CD4-positive, alpha-beta memory T cell (primary cell): ENCODE measurements at places on chromosomes 4 and X.

DNA sequence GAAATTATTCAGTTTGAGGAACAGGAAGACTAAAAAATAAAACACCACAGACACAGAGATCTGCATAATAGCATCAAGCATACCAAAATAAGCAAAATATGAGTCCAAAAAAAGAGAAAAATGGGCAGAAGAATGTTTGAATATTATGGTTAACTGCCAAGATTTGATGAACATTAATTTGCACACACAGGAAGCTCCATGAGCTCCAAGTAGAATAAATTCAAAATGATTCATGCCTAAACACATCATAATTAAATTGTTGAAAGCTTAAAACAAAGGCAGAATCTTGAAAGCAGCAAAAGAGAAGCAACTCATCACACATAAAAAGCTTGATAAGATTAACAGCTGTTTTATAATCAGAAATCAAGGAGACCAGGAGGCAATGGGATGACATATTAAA is 156.6 kb upstream of the ARSJ start:
- no peak overlapping the region for H3K27ac ChIP-seq
- H3K36me3 ChIP-seq, result no peaks in the 10 kb centered on the region
- DNase-seq, result no peak
- H3K4me3 ChIP-seq, result no peak overlapping the region

GRCh38 chrX:42070866-42071265 is 147.5 kb upstream of the CASK start:
- H3K27me3 ChIP-seq, result no peaks in the 10 kb centered on the region
- no peaks in the 10 kb centered on the region for H3K36me3 ChIP-seq
- H3K4me3 ChIP-seq, result no peak overlapping the region

DNA sequence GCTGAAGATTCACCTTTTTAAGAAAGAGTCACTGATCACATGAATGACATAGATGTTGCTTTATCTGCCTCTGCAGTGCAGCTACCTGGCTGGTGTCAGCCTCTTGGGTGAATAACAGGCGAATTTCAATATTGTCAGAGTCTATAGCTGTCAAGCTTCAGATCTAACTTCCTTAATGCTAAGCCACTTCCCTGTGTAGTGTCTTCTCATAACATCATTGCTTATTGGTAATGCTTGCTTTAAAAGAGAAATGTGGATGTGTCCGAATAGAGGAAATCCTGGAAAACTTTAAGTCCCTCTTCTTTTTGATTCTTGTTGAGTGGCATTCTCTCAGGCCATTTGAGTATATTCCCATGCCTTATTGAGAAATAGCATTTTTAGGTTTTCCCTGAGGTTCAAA is 7.3 kb upstream of the IGFBP7 start:
- no peaks in the 10 kb centered on the region for H3K27me3 ChIP-seq
- no peaks in the 10 kb centered on the region for H3K4me1 ChIP-seq
- H3K36me3 ChIP-seq, result no peaks in the 10 kb centered on the region
- no peak for DNase-seq
- H3K4me3 ChIP-seq, result no peak overlapping the region

DNA sequence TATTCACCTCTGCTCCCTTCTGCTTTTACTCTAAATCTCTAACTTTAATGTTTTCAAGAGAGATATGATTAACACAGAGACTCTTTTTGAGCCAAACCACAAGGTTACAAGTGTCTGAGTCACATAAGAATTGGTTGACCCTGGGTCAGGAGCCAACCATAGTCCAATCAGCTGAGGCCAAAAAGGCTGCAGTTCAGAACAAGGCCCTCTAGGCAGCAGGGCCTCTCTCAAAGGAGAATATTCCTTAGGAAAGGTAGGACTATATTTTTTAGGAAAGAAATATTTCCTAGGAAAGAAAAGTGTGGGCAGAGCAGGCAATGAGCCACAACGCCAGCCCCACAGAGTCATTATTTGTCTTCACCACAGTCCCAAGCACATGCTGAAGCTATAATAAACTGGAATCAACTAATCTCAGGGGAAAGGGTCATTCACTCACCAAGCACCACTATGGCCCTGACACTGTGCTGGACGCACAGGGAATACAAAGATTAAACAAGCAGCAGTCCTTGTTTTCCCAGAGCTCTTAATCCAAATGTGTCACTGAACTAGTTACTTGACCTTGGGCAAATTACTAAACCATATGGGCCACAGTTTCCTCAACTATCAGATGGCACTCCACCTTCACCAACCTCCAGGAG is 2.2 kb downstream of the ATP8A1 start:
- H3K4me3 ChIP-seq, result peak overlapping the region; percentile 90
- H3K27ac ChIP-seq, result no peak overlapping the region
- no peaks in the 10 kb centered on the region for H3K27me3 ChIP-seq
- H3K36me3 ChIP-seq, result no peaks in the 10 kb centered on the region

- H3K4me3 ChIP-seq, result no peak overlapping the region
- H3K4me1 ChIP-seq, result no peaks in the 10 kb centered on the region
- H3K36me3 ChIP-seq, result no peaks in the 10 kb centered on the region
Measured at GRCh38 chr4:30718021-30718542, 2.1 kb upstream of the PCDH7 start.

GRCh38 chr4:107391630-107392028 is 328.4 kb downstream of the PAPSS1 start:
- H3K4me1 ChIP-seq, result no peaks in the 10 kb centered on the region
- no peak overlapping the region for H3K4me3 ChIP-seq
- no peaks in the 10 kb centered on the region for H3K36me3 ChIP-seq
- no peak overlapping the region for H3K27ac ChIP-seq

DNA sequence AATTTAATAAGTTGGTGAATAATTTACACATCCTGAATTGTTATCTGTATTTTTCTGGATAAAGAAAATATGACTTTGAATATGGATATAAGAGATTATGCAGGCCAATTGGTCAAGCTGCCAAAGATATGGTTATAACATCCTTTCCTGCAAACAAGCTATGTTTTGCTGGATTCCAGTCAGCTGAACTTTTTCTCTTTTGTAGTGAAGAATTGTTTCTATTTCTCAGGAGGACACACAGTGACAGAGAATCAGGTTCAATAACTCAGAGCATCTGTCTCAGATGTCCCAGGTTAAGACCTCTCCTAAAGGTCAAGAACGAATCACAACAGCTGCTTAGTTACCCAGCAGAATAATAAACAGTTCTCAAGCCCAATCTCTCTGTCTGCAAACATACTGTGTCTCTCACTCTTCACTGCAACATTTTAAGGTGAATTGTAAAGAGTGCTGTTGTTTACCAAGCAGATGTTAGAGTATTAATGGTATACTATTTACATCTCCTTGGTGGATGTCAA is 189.5 kb upstream of the ANKRD50 start:
- no peak overlapping the region for H3K4me3 ChIP-seq
- no peak overlapping the region for H3K27ac ChIP-seq
- H3K27me3 ChIP-seq, result no peaks in the 10 kb centered on the region
- no peaks in the 10 kb centered on the region for H3K36me3 ChIP-seq

- H3K4me3 ChIP-seq, result no peak overlapping the region
- no peaks in the 10 kb centered on the region for H3K27me3 ChIP-seq
- no peaks in the 10 kb centered on the region for H3K4me1 ChIP-seq
- no peak overlapping the region for H3K27ac ChIP-seq
- DNase-seq, result no peak
- H3K36me3 ChIP-seq, result no peaks in the 10 kb centered on the region
Measured at GRCh38 chrX:27555514-27555913, 34.6 kb upstream of the DCAF8L2 start.

- no peak for DNase-seq
- no peak overlapping the region for H3K4me3 ChIP-seq
- H3K27ac ChIP-seq, result no peak overlapping the region
- H3K4me1 ChIP-seq, result no peaks in the 10 kb centered on the region
Measured at GRCh38 chr4:123589301-123589700, 192.7 kb downstream of the SPRY1 start.

GRCh38 chr4:169438057-169438480 is 167.3 kb upstream of the SH3RF1 start:
- DNase-seq, result no peak
- no peaks in the 10 kb centered on the region for H3K27me3 ChIP-seq
- no peaks in the 10 kb centered on the region for H3K36me3 ChIP-seq
- H3K27ac ChIP-seq, result no peak overlapping the region
- H3K4me3 ChIP-seq, result no peak overlapping the region

DNA sequence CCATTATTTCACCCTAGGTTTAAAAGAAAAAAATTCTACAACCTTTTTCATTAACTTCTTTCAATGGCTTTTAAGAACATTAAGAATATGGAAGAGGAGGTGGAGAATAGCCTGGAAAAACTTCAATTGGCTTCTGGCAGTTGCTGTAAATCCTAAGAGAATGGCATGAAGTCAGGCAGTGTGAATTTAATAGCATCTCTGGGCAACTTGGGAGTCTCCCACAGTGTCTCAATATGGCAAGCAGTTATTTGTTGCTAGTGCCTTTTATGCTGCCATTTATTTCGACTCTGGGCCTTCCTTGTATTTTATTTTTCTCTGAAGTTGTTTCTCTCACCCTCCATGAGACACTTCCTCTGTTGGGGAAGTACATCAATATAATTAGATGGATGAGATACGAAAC is 322.1 kb downstream of the CBLL2 start:
- no peak overlapping the region for H3K4me3 ChIP-seq
- no peaks in the 10 kb centered on the region for H3K27me3 ChIP-seq
- no peaks in the 10 kb centered on the region for H3K36me3 ChIP-seq
- H3K27ac ChIP-seq, result no peak overlapping the region
- DNase-seq, result no peak

DNA sequence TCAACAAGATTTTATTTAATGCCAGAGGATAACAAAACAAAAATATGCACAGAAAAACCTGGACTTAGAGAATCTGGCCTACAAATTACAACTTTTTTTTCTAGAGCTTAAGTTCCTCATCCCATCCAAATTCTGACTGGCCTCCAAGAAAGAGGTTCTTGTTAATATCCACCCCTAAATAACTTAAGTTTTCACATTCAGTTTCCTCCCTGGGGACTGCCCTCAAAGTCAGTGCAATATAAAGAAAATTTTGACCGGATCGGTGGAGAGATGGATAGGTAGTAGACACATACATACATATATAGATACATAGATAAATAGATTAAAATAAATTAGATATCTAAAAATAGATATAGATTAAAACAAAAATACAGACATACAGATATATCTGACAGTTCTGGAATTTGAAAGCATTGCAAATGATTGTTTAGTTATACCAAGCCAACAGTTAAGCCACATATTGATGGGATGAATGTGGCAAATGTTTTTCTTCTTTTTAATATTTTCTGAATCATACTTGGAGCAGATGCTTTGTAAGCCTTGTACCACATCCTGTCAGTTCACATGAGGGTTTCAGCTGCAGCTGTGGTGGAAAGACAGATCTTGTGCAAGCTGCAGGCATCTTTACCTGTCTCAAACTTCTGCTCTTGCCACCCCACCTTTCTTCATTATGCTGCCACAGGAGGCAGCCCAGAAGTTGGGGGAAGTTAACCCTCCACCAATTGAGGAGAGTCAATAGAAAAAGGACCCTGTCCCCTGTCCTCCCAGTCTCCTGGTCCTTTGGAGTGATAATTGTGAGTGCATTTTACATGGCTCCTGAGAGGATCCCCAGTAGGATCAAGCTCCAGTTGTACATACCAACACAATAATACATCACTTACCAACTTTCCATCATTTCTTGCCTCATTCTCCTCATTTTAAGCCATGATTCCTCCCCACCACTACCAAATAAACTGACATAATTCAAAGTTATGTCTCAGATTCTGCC is 58.5 kb upstream of the PRDM8 start:
- peaks cover 58% of the 10 kb centered on the region for H3K4me1 ChIP-seq
- H3K27me3 ChIP-seq, result no peaks in the 10 kb centered on the region
- peak; percentile 69 for DNase-seq
- H3K36me3 ChIP-seq, result no peaks in the 10 kb centered on the region
- H3K4me3 ChIP-seq, result no peak overlapping the region

- no peaks in the 10 kb centered on the region for H3K4me1 ChIP-seq
- H3K36me3 ChIP-seq, result no peaks in the 10 kb centered on the region
- H3K27ac ChIP-seq, result no peak overlapping the region
- DNase-seq, result no peak
- no peak overlapping the region for H3K4me3 ChIP-seq
Measured at GRCh38 chr4:129950217-129950616, 854.3 kb downstream of the C4orf33 start.

GRCh38 chr4:51859476-51860031 is 16.6 kb downstream of the DCUN1D4 start:
- no peak overlapping the region for H3K4me3 ChIP-seq
- no peaks in the 10 kb centered on the region for H3K27me3 ChIP-seq
- no peaks in the 10 kb centered on the region for H3K36me3 ChIP-seq
- no peak for DNase-seq
- no peak overlapping the region for H3K27ac ChIP-seq
- no peaks in the 10 kb centered on the region for H3K4me1 ChIP-seq

GRCh38 chr4:183821076-183821853 is 83.8 kb upstream of the STOX2 start:
- no peaks in the 10 kb centered on the region for H3K36me3 ChIP-seq
- no peak overlapping the region for H3K27ac ChIP-seq
- no peak overlapping the region for H3K4me3 ChIP-seq
- no peaks in the 10 kb centered on the region for H3K4me1 ChIP-seq
- no peaks in the 10 kb centered on the region for H3K27me3 ChIP-seq

DNA sequence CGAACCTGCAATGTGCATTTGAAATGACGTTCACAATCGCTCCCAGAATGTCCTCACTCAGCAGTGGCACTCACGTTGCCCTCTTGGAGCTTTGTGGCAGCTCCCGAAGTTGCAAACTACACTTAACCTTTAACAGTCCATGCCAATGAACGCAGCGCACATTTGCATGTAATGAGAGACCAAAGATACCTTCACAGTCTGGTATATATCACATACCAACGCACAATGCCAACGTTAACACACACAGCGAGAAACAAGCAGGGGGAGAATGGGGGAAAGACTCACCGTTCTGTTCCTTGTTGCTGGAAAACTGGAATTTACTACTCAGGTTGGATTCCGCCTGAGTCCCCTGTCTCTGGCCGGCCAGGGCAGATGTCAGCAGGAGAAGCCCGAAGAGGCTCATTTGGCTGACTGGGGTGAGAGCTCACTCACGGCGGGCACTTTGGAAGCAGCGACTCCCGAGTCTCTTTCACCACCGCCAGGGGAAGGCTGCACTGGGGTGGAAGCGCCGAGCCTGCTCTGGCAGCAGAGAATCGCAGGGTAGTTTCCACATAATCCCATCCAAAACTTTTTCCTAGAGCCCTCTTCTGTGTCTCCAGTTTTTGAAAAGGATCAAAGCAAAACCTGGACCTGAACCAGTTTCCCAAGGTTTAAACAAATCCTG is 966 bp downstream of the PDGFC start:
- H3K4me1 ChIP-seq, result no peaks in the 10 kb centered on the region
- H3K4me3 ChIP-seq, result no peak overlapping the region
- no peak for DNase-seq

- no peak for DNase-seq
- H3K27ac ChIP-seq, result no peak overlapping the region
- H3K4me3 ChIP-seq, result no peak overlapping the region
- H3K36me3 ChIP-seq, result no peaks in the 10 kb centered on the region
Measured at GRCh38 chr4:10326075-10326474, 131.2 kb downstream of the ZNF518B start.

GRCh38 chr4:19301527-19301926 is 950.2 kb upstream of the SLIT2 start:
- H3K27ac ChIP-seq, result no peak overlapping the region
- no peaks in the 10 kb centered on the region for H3K36me3 ChIP-seq
- DNase-seq, result no peak
- H3K4me1 ChIP-seq, result no peaks in the 10 kb centered on the region
- H3K4me3 ChIP-seq, result no peak overlapping the region

- H3K4me1 ChIP-seq, result no peaks in the 10 kb centered on the region
- no peak for DNase-seq
- H3K36me3 ChIP-seq, result no peaks in the 10 kb centered on the region
- H3K27me3 ChIP-seq, result no peaks in the 10 kb centered on the region
- H3K4me3 ChIP-seq, result no peak overlapping the region
Measured at GRCh38 chr4:94525993-94526728, 74.4 kb downstream of the PDLIM5 start.
